ENCODE measurements at places on chromosomes 2 and 18.

DNA sequence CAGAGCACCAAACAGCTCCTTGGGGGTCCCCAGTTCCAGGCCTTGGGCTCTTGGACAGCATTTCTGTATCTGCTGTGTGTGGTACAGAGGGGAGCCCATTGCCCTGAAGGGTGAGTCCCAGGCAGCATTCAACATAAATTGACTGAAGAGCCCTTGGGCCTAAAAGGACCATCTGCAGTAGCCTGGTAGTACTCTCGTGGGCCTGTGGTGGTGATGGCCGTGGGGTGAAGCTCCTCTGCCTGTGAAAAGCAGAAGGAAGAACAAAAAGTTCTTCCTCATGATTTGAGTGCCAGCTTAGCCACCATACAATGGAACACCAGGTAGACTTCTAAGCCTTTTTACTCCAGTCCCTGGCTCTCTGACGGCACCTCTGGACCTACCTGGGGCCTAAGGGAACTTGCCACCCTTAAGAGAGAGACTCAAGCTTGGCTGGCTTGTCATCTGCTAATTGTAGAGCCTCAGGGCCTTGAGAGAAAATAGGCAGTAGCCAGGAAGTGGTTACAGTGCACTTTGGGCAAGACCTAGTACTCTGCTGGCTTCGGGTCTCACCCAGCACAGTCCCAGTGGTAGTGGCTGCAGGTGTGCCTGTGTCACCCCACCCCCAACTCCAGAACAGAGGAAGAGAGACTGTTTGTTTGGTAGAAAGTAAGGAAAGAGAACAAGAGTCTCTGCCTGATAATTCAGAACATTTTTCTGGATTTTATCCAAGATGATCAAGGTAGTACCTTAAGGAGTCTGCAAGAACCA, 84.6 kb upstream of the CERS6 start:
- no peaks in the 10 kb centered on the region for H3K4me1 ChIP-seq
- H3K27ac ChIP-seq = no peak overlapping the region
- H3K36me3 ChIP-seq = no peaks in the 10 kb centered on the region
- no peak for DNase-seq
- no peaks in the 10 kb centered on the region for H3K27me3 ChIP-seq

GRCh38 chr2:310994-311393, 23.1 kb upstream of the ALKAL2 start:
- no peak for DNase-seq
- H3K4me3 ChIP-seq = no peak overlapping the region
- no peaks in the 10 kb centered on the region for H3K36me3 ChIP-seq
- H3K27me3 ChIP-seq = no peaks in the 10 kb centered on the region

DNA sequence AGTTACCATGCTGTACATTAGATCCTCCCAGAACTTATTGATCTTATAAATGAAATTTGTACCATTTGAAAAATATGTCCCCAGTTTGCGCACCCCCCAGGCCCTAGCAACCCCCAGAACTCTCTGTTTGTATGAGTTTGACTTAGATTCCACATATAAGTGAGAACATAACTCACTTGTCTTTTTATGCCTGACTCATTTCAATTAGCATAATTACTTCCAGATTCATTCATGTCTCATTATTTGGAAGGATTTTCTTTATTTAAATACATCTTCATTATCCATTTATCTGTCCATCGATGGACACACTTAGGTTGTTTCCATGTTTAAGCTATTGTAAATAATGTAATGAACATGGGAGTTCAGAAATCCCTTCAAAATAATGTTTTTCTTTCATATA, 705.9 kb downstream of the CCDC85A start:
- H3K36me3 ChIP-seq = no peaks in the 10 kb centered on the region
- no peak for DNase-seq
- H3K27ac ChIP-seq = no peak overlapping the region
- H3K4me1 ChIP-seq = no peaks in the 10 kb centered on the region
- no peak overlapping the region for H3K4me3 ChIP-seq

DNA sequence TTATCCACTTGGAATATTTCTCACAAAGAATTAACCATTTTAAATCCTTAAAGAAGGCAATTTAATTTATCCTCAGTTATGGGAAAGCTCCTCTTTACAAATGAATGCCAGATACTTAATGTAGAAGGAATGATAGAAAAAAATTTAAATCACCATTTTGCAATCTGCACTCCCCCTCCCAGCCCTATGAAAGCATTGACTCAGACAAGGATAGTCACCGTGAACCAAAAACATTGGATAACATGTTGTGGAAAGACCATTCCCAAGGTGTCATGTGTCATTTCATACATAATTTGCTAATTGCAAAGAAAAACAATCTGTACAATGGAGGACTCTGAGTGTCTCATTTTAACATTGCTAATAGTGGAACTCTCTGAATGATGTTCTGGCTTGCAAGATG, 421.0 kb downstream of the TXNL1 start:
- no peaks in the 10 kb centered on the region for H3K36me3 ChIP-seq
- DNase-seq = no peak
- no peak overlapping the region for H3K27ac ChIP-seq

DNA sequence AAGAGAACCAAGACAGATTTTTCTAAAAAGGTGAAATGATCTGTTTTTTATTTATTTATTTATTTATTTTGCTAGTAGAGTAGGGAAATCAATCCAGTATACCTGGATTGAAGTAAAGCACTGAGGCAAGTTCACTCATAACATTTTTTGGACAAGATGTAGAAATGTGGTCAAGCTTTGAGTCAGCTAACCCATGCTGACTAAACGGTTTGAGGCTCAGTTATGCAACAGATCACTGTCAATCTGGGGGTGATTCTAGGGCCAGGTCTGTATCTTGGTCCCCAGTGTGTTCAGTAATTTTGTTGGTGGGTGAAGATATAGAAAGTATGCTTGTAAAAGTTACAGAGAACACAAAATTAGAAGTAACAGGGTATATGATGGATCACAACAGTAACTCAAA, 60.2 kb downstream of the RMDN2 start:
- no peaks in the 10 kb centered on the region for H3K36me3 ChIP-seq
- no peak overlapping the region for H3K4me3 ChIP-seq
- DNase-seq = no peak
- no peak overlapping the region for H3K27ac ChIP-seq

- no peak overlapping the region for H3K4me3 ChIP-seq
- no peaks in the 10 kb centered on the region for H3K36me3 ChIP-seq
- H3K27ac ChIP-seq = no peak overlapping the region
- peaks cover 8% of the 10 kb centered on the region for H3K4me1 ChIP-seq
- no peaks in the 10 kb centered on the region for H3K27me3 ChIP-seq
- no peak for DNase-seq
Measured at GRCh38 chr2:52933878-52934277, 833.7 kb upstream of the CHAC2 start.

DNA sequence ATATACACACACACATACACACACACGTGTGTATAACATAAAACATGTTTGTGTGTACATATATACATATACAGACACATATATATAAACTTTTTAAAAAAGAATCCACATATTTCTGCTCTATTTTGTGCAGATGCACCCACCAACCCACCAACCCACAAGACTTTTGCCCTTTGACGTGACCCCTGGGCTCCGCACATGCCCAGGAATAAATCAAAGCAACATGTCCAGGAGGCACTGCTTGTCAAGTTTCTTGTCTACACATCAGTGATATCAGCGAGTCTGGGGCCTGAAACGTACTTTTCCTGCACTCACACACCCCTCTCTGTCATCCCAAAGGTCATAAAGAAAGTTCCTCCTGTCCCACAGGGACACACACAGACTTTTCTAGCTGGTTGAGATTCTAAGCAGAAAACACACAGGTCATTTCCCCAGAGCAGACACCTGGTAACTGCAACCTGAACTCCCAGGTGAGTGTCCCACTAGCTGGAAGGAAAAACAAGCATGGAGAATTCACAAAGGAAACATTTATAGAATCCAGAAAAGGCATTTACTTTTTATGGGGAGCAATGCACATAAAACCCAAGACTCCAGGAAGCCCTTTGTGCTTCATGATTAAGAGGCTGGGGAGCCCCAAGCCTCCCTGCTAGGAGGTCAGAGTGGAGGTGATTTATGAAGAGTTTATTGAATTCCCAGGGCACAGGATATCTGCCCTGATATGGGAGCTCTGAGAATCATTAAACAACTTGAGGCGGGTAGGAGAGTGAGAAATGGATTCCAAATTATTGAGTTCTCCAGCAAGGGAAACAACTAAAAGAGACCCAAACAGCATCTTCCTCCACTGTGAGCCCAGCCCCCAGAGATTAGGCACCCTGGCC, 211.6 kb downstream of the MGAT5 start:
- H3K27ac ChIP-seq = no peak overlapping the region
- no peaks in the 10 kb centered on the region for H3K36me3 ChIP-seq
- H3K4me1 ChIP-seq = no peaks in the 10 kb centered on the region
- no peaks in the 10 kb centered on the region for H3K27me3 ChIP-seq

- peaks cover 13% of the 10 kb centered on the region for H3K4me1 ChIP-seq
- H3K4me3 ChIP-seq = no peak overlapping the region
- no peak overlapping the region for H3K27ac ChIP-seq
- DNase-seq = no peak
- no peaks in the 10 kb centered on the region for H3K36me3 ChIP-seq
Measured at GRCh38 chr2:97914691-97915213, 81.0 kb downstream of the TMEM131 start.

GRCh38 chr18:10033016-10033399, 119.2 kb downstream of the VAPA start:
- H3K36me3 ChIP-seq = no peaks in the 10 kb centered on the region
- no peak for DNase-seq
- H3K27me3 ChIP-seq = no peaks in the 10 kb centered on the region
- no peak overlapping the region for H3K27ac ChIP-seq
- H3K4me3 ChIP-seq = no peak overlapping the region

GRCh38 chr2:200515155-200515554, 5.3 kb upstream of the KCTD18 start:
- DNase-seq = no peak
- H3K4me3 ChIP-seq = no peak overlapping the region
- H3K36me3 ChIP-seq = no peaks in the 10 kb centered on the region

Measured in vagina (tissue), 2 donors.